ENCODE measurements at places on chromosomes 2 and 18.
A peak's percentile ranks its signal among the peaks of the same experiment; 100 is the strongest.

DNA sequence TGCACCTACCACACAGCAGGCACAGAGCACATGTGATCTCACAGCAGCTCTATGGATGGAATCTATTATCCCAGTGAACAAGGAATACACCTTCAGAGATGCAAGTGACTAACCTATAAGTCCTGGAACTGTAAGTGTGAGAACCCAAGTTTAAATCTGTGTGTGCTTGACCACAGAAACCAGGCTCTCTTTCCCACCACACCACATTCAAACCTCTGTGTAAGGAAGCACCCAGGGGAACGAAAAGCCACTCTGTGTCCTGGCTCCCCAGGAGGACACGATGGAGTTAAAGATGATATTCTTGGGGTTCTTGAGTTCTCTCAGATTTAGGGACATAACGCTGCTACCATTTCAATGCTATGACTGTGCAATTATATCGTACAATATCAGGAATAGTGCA, 38.9 kb downstream of the TTR start:
- H3K4me1 ChIP-seq = peaks cover 33% of the 10 kb centered on the region
- no peak overlapping the region for H3K27ac ChIP-seq
- H3K36me3 ChIP-seq = no peaks in the 10 kb centered on the region
- no peak for DNase-seq

DNA sequence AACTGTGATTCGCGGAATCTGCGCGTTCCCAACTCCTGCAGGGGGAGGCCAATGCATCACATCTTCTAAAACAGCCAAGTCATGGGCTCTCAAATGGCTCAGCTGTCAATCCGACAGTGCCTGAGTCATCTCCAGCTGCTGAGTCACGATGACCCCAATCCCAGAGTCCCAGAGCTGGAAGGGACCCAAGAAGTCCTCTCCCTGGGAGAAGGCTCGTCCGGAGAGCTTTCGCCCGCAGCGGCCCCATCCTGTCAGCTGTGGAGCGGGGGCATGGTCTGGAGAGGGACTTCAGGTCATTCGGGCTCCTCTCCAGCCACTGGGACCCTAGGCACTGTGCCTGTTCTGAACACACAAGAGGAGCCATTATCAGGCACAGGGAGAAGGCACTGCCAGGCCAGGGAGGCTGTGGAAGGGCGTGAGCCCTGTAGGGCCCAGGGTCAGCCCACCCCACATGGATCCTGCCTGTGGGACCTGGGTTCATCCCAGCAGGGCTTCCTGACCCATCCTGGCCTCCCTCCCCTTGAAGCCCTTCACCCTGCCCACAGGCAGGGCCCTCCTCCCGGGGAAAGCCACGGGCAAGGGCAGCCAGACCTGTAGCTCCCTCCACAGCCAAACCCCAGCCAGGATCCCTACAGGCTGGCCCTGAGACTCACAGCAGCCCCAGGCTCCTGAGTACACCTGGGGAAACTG, 47.6 kb upstream of the GPC1 start:
- peaks cover 8% of the 10 kb centered on the region for H3K4me1 ChIP-seq
- H3K27me3 ChIP-seq = no peaks in the 10 kb centered on the region
- no peak overlapping the region for H3K4me3 ChIP-seq
- no peak for DNase-seq

GRCh38 chr2:85712849-85713612, 18.9 kb downstream of the GNLY start:
- peaks cover 21% of the 10 kb centered on the region for H3K4me1 ChIP-seq
- no peak for DNase-seq
- H3K4me3 ChIP-seq = no peak overlapping the region
- H3K36me3 ChIP-seq = no peaks in the 10 kb centered on the region
- H3K27ac ChIP-seq = no peak overlapping the region

GRCh38 chr18:63603772-63604171, 16.6 kb downstream of the SERPINB13 start:
- DNase-seq = no peak
- H3K4me1 ChIP-seq = no peaks in the 10 kb centered on the region
- H3K27ac ChIP-seq = no peak overlapping the region
- H3K4me3 ChIP-seq = no peak overlapping the region
- H3K27me3 ChIP-seq = no peaks in the 10 kb centered on the region
- H3K36me3 ChIP-seq = no peaks in the 10 kb centered on the region

DNA sequence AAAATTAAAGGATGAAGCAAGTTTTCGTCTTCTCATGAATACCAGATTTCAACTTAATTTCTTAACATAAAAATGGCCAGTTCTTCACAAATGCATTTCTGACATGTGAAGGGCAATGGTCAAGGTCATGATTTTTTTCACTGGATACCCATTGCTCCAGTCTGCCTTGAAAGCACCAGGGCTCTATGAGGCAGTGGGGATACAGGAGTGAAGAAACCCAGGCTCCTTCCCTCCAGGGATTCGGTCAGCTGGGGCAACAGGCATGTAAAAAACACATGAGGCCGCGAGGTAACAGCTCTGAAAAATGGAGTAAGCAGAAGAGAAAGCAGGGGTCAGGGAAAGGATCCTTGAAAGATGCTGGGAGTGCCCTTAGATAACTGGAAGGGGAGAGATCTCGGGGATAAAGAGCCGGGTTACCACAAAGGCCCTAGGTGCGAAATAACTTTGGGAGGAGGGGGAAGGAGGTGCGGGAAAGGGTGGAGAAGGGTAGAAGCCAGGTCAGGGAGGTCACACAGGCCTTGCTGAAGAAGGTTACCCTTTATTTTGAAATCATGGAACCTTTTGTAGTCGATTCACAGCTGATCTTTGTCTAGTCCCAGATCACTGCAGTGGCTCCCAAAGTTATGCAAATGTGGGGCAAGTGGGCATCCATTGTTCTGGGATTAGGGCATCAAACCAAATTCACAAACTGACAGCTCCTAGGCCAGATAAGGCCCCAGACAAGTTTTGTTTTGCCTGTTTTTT, 5.2 kb upstream of the SPRED2 start:
- DNase-seq = no peak
- H3K4me3 ChIP-seq = no peak overlapping the region
- H3K27me3 ChIP-seq = peaks cover 13% of the 10 kb centered on the region
- H3K4me1 ChIP-seq = peaks cover 29% of the 10 kb centered on the region
- H3K27ac ChIP-seq = no peak overlapping the region
- no peaks in the 10 kb centered on the region for H3K36me3 ChIP-seq

DNA sequence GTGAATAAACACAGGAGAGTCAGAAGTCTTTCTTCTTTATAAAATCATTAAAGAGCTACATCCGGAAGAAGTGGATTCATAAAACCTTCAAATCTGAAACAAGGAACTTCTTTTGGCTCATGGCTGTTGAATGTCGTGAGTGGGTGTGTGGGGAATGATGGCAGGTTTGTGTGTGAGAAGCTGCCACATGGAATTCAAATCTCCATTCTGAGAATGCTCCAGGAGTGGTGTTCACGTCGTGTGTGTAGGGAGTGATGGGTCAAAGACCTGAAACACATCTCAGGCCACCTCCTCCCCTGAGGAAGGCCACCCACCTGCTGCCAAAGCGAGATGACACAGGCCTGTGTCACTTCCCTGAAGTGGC, 28.9 kb downstream of the FAM228A start:
- DNase-seq = no peak
- no peak overlapping the region for H3K27ac ChIP-seq
- no peaks in the 10 kb centered on the region for H3K27me3 ChIP-seq
- peaks cover 48% of the 10 kb centered on the region for H3K36me3 ChIP-seq
- H3K4me1 ChIP-seq = no peaks in the 10 kb centered on the region

GRCh38 chr2:216012133-216012829, 1.1 kb downstream of the MREG start:
- no peak for DNase-seq
- H3K4me3 ChIP-seq = peak overlapping the region; percentile 47
- no peaks in the 10 kb centered on the region for H3K36me3 ChIP-seq
- peaks cover 25% of the 10 kb centered on the region for H3K4me1 ChIP-seq
- H3K27ac ChIP-seq = no peak overlapping the region

GRCh38 chr2:115910270-115910669, 1467.8 kb downstream of the DPP10 start:
- H3K36me3 ChIP-seq = no peaks in the 10 kb centered on the region
- no peaks in the 10 kb centered on the region for H3K4me1 ChIP-seq
- DNase-seq = no peak
- H3K4me3 ChIP-seq = no peak overlapping the region
- no peak overlapping the region for H3K27ac ChIP-seq

DNA sequence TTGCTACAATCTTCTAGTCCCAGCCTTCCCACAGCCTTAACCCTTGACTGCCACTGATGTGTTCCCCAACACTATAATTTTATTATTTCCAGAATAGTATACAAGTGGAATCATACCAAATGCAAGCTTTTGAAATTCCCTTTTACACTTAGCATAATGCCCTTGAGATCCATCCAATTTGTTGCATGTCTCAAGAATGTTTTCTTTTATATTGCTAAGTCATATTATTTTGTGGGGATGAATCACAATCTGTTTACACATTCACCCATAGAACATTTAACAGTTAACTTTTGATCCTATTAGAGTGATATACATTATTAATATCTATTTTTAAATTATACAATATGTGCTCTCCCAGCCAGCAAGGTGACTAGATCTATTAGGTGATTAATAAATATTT, 74.3 kb upstream of the KYNU start:
- DNase-seq = no peak
- no peak overlapping the region for H3K27ac ChIP-seq
- no peaks in the 10 kb centered on the region for H3K36me3 ChIP-seq
- H3K4me3 ChIP-seq = no peak overlapping the region
- no peaks in the 10 kb centered on the region for H3K27me3 ChIP-seq

DNA sequence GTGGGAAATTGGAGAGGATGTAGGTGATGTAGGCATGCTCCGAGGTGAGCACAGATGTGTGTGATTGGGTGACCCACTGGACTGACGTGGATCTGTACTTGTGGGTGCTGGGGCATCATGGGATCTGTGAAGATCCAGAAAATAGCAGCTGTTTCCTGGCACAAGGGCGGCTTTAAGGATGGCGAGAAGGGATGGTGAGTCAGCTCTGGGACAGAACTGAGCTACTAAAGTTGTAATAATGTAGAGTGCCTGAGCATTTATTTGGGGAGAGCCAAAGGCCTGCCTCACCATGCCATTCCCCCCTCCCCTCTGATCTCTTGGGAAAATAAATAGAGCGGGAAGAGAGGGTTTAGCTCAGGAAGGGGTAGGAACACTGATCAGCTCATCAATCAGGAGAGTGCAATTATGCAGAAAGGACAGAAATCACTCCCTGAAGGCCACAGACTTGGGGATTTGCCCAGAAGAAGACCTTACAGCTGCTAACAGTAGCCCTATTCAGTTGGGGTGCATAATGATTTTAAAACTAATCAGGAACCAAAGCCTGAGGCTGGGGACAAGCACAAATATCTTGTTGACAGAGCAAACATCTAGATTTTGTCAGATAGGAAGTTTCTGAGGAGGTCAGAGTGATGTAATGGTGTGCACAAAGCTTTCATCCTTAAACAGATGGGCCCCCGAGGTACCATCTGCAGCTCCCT, 30.3 kb downstream of the TANC1 start:
- H3K4me3 ChIP-seq = no peak overlapping the region
- DNase-seq = no peak
- H3K4me1 ChIP-seq = no peaks in the 10 kb centered on the region

All from natural killer cell (primary cell).